ENCODE measurements at places on chromosomes 1 and 21.

- no peak for DNase-seq
Measured at GRCh38 chr1:167661527-167662426, 31.7 kb downstream of the RCSD1 start.

DNA sequence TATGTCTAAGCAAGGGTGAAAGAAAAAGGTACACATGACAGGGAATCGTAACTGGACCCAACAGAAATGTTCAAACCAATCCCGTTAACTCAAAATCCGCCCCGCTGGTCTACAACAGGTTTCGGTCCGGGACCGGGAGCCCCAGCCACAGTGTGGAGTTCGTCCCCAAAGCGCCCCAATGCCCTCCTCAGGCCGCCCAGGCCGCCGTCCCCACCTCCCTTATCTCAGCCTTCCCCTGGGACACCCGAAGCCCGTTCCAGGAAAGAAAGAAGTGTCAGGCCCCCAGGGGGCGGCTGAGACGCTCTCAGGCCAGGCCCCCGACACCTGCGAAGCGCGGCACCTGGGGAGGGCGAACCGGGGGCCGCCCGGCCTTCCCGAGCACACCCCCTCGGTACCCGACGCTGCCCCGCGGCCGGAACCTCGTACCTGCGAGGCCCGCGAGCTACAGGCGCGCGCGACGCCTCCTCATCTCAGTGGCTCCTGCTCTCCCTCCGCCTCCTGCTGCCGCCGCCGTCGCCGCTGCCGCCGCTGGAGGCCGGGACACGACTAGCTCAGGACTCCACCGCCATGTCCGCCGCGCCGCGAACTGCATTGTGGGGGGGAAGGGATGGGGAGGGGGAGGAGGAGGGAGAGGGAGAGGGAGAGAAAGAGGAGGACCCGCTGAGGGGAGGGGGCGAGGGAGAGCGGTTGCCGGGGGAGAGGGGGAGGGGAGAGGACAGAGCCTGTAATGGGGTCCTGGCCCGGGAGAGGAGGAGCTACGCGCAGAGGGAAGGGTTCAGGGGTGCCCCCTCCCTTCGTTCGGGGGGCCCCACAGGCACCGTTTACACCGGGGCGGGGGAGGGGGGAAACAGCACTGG, at the start of gene TUT4:
Gene TUT4, minus strand, starts transcription at position 588 of the 857 bp plus-strand sequence. CDS start 26,812 bp downstream, outside the sequence.
- peak; percentile 76 for DNase-seq

DNA sequence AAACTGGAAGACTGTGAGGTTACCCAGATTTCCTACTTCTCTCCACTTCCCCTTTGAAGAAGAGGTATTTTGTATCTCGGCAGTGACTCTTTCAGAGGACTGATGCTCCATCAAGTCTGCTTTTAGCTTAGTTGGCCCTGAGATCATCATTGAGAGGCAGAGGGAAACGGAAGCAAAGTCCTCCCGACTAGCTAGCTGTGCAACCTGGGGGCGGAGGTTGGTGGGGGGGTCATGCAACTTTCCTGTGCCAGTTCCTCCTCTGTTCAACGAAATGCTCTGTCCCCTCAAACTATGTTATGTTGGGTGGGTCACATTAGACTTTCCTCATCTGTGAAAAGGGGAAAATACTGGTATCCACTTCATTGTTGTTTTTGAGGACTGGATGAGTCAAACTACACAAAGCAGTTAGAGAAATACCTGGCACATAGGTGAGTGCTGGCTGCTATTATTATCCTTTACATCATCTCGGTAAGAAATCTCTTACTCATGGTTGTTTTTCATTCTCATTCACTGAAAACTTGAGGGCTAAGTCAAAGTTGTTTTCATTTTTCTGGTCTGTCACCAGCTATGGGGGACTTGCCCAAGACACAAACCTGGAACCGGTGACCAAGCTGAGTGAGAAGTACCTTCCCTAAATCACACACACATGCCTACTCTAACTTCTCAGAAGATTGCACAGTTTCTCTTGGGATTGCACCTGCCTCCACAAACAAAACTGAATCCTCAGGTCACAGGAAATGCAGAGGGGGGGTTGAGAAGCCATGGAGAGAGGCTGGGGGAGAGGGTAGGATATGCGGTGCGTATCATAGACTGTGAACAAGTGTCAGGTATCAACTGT, 83.3 kb downstream of the ABCA4 start:
- DNase-seq = no peak

GRCh38 chr1:69707103-69707502, 139.4 kb downstream of the LRRC7 start:
- DNase-seq = no peak

DNA sequence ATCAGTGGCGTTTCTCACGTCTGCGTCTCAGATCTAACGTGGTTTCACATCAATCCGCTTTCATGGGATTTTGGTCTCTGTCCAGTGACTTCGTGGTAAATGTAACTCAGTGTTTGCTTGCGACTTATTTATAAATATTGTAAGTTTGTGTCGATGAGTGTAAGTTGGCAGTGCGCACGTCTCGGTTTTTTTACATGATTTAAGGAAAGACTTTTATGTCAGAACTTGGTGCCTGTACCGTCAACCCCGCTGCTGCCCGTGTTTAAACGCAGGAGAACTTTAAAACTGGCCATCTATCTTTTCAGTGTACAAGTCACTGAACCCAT, 1.5 kb downstream of the B3GALT6 start:
- DNase-seq = no peak

DNA sequence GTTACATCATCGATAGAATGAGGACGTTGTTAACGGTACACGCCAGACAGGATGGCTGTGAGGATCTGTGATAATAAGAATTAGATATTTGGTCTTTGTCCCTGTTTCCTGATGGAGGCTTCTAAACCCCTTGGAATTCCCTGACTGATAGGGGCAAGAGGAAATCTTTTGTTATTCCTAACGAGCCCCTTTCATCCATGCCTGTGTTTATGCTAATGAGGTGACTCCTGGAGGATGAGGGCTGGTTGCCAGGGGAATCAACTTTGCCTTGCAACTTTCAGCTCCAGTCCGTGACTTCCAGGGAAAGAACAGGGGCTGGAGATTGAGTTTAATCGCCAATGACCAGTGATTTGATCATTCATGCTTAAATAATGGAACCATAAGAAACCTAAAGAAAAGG, 39.3 kb upstream of the NLRP3 start:
- no peak for DNase-seq

GRCh38 chr21:31604591-31605190, 54.8 kb upstream of the SOD1 start:
- peak; percentile 28 for DNase-seq

DNA sequence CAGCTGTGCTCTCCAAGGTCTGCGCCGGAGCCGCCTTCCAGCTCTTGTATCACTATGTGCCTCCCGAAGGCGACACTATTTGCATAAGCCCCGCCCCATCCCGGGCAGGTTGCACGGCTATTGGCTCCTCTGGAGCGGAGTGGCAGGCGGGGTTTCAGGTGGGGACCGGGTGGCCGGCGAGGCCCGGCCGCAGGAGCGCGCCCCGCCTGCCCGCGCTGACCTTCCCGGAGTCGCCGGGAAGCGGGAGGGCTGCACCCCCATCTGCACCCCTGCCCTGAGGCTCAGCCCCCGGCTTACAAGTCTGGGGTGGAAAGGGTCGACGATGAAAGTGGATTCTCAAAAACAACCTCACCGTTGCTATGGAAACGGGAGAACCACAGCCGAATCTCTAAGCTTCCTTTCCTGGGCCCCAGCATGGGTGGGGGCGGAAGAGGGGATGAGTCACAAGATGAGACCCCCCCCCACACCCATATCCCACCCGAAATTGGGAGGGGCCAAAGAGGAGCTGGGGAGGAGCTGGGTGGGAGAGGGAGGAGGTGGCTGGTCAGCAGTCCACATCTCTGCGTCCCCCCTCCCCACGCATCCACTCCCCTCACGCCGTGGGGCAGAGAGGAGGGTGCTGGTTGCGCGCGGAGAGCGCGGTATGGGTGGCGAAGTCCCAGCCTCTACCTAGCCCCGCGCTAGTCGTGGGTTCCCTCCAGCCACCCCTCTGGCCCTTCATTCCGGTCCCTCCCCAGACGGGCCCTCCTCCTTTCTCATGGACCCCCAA, at the start of gene HPCAL4:
Gene HPCAL4, minus strand, starts transcription at position 51 of the 769 bp plus-strand sequence. CDS start 6,830 bp downstream, outside the sequence.
- DNase-seq = peak; percentile 90
